ENCODE measurements at places on chromosomes 2 and 18. TPM values are rescaled to one million over a fixed set of nuclear protein-coding genes. Genes with fewer than 3 reads are reported as not detected.

GKN2 gene
- total RNA-seq, result not detected

KCNIP3 gene
- total RNA-seq, result not detected

BCL2 gene
- total RNA-seq, result 263 TPM

DCC gene
- not detected for total RNA-seq

DNA sequence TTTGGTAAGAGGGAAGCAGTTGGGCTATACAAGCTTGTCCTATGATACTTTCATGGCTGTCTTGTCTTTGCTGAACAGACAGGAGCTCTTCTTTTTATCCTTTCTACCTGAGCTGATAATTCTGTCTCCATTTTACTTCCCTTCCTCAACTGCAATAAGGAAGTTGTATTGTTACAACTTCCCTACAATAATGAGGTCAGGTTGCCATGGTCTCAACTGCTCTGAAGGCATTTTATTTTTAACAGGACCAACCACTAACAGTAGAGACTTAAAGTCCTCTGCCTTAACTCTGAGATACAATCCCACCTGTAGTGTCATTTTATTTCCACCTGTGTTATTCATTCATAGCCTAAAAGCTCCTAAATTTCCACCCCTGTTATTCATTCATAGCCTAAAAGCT is 118.6 kb upstream of the PGAP1 start:
- DNase-seq, result no peak

REG3G gene
- not detected for total RNA-seq

GRCh38 chr2:138023298-138023697 is 59.0 kb downstream of the HNMT start:
- DNase-seq, result no peak

DNA sequence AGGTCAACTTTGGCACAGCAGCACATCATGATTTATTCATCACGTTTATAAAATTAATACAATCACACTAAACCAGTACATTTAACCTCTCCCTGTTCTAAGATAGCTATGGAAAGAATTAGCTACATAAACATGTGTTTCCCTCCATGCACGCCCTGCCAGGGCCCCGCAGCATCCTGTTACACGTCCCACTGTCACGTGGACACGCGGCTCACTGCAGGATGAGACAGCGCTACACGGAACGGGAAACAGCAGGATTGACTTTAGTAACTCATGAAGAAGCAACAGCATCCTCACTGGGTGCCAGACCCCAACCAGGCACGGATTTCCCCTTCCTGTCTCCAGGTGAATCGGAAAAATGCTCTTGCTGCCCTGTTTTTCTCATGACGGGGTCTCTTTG is 30.9 kb upstream of the SALL3 start:
- DNase-seq, result no peak

GRCh38 chr2:239833269-239834109 is 191.7 kb downstream of the NDUFA10 start:
- no peak for DNase-seq

- no peak for DNase-seq
Observed at GRCh38 chr18:59874166-59874565, 25.6 kb upstream of the PMAIP1 start.

DNA sequence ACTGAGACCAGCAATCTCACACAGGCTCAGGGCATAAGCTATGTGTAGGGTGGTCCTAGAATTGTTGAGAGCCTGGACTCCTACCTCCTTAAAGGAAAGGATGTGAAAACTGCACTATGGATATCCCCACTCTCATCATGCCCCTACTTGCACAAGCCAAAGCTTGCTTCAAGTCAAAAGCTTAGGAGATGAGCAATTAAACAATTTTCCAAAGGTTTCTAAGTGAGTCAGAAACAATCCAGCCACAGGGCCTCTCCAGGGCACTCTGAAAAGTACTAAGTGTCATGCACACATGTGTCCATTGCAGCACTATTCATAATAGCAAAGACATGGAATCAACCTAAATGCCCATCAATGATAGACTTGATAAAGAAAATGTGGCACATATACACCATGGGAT is 215.4 kb downstream of the AFF3 start:
- no peak for DNase-seq

- DNase-seq, result no peak
Observed at GRCh38 chr2:168002021-168002553, 245.3 kb downstream of the STK39 start.

GRCh38 chr2:23028106-23028505 is 356.9 kb upstream of the KLHL29 start:
- DNase-seq, result peak; percentile 82

DNA sequence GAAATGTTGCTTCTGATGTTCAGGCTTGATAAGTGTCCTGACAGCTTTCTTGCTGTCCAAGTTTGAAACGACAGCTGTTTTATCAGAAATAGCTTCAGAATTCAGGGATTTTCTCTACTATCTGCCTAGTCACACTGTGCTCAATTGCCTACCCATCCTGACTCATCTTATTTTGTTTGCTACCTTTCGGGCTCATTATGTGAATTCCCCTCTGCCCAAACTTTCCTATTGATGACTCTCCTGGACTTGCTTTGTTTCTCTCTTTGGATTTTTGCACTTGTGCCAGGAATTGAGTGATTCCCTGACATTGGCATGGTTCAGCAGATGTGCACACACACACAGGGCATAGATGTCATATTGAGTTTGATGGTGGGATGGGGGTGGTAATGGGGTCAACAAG is 1052.6 kb upstream of the PIK3C3 start:
- no peak for DNase-seq

SF3B6 gene
- total RNA-seq, result 285 TPM

DNA sequence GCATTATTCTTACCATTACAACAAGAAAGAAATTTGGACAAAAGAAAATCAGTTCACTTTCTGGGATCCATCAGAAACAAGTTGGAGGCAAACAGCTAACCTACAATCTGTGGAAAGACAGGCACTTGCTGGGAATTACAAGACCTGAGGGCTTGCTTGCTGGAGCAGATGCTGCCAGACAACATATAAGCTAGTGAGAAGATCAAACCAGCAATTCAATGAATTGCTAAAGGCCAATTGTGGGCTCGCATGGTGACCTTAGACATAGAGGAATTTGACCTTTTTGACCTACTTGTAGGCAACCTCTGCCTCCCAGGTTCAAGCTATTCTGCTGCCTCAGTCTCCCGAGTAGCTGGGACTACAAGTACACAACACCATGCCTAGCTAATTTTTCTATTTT is 921.2 kb upstream of the CNTNAP5 start:
- no peak for DNase-seq

HOXD13 gene
- not detected for total RNA-seq

KRTCAP3 gene
- total RNA-seq, result not detected

- no peak for DNase-seq
Observed at GRCh38 chr18:31655354-31655753, 29.0 kb downstream of the B4GALT6 start.

DNA sequence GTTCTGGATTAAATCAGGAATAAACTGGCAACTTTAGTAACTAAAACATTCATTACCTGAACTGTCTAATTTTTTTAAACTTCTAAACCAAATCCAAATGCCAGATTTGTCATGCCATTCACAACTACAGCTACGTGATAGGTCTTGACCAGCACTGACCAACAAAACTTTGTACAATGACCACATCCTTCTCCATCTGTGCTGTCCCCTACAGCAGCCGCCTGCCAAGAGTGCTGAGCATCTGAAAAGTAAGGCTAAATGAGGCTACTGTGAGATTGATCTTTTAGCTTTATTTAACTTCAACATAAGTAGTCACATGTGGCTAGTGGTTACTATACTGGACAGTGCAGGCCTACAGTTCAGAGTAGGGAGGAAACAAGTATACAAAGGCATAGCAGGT is 7.6 kb downstream of the FAM168B start:
- no peak for DNase-seq

DNA sequence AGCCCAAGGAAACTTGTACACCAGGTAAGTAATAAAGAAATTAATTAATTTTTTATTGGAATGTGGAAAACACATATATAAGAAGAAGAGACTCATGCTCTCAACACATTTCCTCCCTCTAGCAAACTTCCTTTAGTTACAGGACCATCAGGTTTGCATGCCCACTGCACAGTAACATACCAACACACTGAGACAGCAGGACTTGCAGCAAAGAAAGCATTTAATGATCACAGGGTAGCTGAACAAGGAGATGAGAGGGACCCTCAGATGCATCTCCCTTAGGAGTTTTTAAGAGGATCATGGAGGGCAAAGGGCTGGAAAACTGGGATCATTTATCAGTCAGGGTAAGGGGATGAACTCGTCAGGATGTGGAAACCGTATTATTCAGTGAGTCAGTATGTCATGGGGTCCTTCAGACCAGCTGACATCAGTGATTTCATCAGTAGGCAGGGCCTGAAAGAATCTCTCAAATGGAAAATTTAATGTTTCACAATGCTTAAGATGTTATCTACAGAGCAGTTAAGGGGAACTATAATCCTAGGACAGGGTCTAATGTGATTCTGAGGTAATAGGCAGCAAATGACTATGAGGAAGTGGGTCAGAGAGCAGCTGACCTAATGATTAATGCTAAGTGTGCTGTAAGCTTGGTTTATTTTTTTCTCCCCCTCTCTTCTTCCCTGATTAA is 193.8 kb upstream of the RND3 start:
- DNase-seq, result no peak

DNA sequence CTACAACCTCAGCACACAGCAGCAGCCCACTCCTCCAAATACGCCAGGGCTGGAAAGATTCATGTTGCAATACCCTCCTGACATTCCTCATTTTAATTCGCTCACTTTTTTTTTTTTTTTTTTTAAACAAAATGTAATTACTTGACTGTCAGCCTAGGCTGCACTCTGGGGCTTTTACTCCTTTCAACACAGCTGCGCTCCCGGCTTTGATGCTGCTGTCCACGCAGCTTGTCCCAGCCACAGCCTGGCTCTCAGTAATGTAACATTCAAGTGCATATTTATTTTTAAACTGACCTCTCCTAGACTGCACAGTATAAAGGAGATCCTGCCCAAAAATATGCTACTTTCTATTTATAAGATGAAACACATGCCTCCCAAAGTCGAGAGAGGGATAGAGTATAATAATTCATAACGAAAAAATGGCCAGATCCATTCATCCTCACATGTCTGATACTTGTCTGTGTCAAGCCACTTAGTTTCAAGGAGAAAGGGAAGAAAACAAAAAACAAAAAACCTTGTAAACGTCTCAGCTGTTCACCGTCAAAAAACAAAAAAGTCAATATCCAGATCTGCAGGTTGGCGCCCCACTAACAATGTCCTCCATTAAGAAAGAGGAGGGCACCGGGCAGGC is 949 bp downstream of the CDC42EP3 start:
- no peak for DNase-seq

DNA sequence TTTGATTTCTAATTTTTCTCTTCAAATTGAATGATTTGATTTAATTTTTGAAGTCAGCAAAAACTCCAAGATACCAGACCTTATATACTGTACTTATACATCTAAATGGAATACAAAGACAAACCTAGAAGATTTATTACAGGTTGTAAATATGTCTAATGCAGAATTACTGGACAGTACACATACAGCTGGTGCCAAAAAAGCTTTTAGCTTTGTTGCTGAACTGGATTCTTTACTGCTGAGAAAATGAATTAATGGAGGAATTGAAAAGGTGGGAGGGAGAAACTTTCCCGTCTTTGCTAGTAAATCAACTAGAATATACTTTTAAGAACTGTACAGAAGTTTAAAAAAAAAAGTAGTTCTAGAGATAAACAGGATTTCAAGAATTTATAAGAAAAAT is 17.5 kb downstream of the C1D start:
- no peak for DNase-seq

OXER1 gene
- not detected for total RNA-seq

- no peak for DNase-seq
Observed at GRCh38 chr18:79750980-79751571, 46.7 kb upstream of the KCNG2 start.

DNA sequence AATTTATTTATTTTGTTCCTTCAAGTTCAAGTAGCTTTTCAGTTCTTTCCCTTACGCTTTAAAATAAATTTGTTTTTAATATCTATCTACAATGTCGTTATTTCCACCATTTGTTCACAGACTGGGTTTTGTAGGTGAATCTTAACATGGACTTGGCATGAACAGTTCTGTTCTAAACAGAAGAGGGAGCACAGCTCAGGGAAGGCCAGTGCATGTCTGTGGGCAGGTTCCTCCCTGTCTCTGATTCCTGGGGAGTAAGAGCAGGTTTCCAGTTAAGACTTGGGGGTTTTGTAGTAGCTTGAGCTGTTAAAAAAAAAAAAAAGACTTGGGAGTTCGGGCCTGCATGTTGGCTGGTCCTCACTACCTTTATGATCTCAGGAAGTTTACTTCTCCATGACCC is 11.1 kb downstream of the TTL start:
- DNase-seq, result no peak

- no peak for DNase-seq
Observed at GRCh38 chr2:85925216-85925671, 36.5 kb upstream of the ST3GAL5 start.

GRCh38 chr18:48724442-48724841 is 185.6 kb downstream of the CTIF start:
- no peak for DNase-seq

GRCh38 chr18:12930376-12930775 is 17.4 kb upstream of the SEH1L start:
- DNase-seq, result no peak

DNA sequence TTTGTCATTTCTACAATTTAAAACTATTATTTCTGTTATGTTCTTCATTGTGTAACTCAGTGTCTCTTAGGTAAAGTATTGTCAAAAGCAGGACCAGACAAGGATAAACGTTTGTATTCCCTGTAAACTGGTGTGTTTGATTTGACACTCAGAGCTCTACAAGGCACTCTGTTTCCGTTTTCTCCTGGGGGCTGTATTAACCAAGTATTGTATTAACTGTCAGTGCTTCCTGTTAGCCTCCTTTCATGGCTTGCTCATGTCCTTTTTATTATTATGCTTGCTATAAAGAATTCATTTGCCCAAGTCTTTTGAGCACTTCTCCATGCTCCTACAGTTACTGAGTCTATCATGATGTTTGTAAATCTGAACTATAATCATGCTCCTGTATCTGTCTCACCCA is 323.7 kb downstream of the LPIN1 start:
- DNase-seq, result no peak

CD207 gene
- not detected for total RNA-seq

DNA sequence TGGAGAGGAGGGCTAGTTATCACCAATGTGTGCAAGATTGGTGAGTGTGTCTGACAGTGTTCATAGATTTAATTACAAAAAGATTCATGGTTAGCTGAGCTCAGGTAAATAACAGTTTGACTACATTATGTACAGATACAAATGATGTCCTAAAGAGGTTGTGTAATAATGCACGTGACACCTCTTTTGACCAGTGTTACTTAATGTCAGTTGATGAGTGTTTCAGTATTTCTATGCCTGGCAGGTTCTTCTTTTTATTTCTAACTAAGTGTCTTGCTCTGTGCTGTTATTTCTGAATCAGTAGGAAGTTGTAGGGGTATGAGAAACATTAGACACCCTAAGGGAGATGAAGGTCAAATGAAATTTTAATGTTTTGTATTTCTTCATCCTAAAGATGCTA is 7.9 kb upstream of the INHBB start:
- no peak for DNase-seq

DNA sequence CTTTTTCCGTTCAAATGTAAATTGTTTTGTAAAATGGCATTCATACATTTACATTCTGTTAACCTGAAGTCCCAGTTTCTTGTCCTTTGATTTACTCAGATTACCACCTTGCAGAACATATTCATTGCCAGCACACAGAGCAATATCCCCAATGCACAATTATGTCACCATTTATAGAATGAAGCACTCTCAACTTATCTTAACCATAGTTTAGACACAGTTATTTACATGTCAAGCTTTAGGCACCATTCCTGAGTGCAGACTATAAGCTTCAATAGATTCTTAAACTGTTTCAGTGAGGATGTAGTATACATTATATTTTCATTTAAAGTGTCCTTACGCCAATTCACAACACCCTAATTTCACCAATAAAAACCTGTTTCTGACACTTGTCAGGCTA is 1977.9 kb downstream of the SUCLG1 start:
- no peak for DNase-seq

- peak; percentile 33 for DNase-seq
Observed at GRCh38 chr2:9814129-9814868, 29.0 kb upstream of the TAF1B start.
